Stimulated activated CD4-positive, alpha-beta T cell treated with anti-CD3 and anti-CD28 coated beads, Interleukin-15, amount 100 ng/mL, for 24 hours (primary cell): ENCODE measurements at places on chromosomes 16 and 17.

GRCh38 chr17:42414704-42415409, 8.2 kb downstream of the CAVIN1 start:
- peak; percentile 78 for DNase-seq

GRCh38 chr16:8739989-8740704, 57.3 kb downstream of the TMEM186 start:
- no peak for DNase-seq

DNA sequence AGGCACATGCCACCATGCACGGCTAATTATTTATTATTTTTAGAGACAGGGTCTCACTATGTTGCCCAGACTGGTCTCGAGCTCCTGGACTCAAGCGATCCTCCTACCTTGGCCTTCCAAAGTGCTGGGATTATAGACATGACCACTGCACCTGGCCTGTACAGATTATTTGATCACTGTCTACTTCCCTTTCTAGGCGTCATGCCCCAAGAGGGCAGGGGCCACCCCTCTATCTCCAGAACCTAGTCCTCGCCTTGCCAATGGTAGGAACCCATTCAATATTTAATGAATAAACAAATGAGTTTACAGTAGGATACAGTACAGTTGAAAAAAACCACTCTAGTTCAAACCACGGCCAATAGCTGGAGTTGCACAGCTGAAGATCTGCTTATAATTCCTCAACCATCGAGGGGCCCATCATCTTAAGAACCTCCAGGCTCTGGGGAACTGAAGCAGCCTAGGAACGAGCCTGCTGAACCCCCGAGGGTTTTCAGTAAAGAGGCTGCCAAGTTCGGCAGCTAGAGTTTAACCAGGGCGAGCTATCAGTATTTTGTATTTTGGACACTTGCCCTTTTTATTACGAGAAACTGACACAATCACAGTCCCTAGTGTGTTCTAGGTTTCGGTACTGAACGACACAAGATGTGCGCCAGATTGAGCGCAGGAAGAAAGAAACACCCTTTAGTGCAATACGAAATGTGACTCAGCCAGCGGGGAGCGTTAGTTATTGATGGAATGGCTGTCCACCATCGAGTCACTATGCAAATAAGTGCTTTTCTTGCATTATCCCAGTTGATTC, 14.6 kb downstream of the ADCY9 start:
- DNase-seq: no peak

DNA sequence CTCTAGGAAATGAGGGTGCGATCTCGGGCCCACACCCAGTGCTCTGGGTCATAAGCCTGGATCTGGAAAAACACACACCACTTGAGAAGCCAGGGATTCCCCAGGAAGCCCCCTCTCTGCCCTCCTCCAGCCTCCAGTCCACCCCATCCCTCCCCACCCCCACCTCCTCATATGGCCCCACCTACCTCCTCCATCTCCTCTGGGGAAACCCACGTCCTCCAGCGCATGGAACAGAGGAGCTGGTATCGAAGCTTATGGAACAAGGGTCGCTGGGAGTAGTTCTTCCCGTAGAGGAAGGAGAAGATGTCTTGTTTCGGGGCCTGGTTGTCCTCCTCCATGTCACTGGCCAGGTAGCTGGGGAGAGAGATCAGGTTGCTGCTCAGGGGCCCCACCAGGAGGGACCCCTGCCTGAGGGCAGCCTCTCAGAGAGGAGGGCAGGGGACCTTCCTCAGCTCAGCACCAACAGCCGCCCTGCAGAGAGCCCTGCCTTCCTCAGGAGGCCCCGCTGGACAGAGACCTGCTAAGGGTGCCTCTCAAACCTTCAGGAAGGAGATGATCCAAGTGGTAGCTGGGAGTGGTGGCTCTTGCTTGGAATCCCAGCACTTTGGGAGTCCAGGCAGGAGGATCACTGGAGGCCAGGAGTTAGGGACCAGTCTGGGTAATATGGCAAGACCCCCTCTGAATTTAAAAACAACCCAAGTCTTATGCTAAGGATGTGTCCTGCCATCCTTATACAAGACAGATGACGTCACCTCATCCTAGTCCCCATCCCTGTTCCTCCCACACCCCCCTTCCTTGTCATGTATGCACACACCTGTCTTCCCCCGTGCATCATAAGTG, 5.0 kb downstream of the SPDYE4 start:
- DNase-seq: no peak

GRCh38 chr16:13997933-13998332, 73.2 kb upstream of the MRTFB start:
- no peak for DNase-seq

DNA sequence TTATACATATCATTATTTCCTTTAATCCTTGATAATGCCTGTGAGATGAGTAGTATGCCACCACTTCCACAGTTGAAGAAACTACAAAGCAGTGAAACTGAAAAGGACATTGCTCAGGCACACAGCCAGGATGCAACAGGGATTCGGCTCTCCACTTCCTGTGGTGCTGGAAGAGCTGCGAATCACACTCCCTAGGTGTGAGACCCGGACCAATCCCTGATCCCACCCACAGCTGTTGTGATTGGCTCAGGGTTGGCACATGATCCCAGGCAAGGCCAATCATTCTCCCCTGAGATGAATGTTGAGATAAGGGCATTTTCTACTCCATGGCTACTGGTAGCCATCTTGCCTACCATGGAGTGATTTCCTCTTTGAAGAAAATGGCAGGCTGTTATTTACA, 218.2 kb downstream of the TMEM114 start:
- no peak for DNase-seq

GRCh38 chr17:40347319-40348135, 17.0 kb downstream of the GJD3 start:
- DNase-seq: no peak

- DNase-seq: no peak
Measured at GRCh38 chr16:50719401-50720337, 22.2 kb upstream of the CYLD start.

DNA sequence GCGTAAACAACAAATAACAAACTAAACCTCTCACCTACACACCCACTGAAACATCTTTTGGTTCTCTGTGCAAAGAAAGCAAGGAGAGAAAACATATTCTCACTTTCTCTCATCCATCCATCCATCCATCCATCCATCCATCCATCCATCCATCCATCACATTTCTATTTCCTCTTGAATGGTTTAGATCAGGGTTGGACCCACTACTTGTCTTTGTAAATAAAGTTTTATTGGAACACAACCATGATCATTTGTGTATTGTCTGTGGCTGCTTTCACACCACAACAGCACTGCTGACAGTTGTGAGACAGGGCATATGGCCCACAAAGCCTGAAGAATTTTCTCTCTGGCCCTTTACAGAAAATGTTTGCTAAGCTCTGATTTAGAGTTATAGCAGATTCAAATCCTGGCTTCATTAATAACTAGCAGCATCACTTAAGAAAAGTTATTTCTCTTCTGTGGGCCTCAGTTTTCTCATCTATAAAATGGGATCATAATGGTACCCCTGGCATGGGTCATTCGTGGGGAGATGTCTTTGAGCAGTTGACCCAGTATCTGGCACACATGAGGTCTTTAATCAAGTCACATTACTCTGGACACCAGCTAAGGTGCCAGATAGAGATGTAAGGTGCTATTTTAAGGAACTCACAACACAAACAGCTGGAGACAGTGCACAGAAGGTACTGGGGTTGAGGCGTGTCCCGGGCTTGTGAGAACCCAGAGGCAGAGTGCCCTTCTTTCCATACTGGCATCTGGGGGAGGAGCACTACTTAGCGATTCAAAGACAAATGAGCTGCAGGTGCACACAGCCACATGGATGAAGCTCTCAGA, 146.3 kb downstream of the CMIP start:
- DNase-seq: no peak

GRCh38 chr17:29622337-29623282, at the start of gene CORO6:
Gene CORO6, minus strand, starts transcription at chr17:29622912. Its CDS starts 1,491 bp downstream, at chr17:29621421.
- DNase-seq: peak; percentile 77

- DNase-seq: no peak
Measured at GRCh38 chr17:77507111-77507885, 366.5 kb downstream of the SEC14L1 start.

DNA sequence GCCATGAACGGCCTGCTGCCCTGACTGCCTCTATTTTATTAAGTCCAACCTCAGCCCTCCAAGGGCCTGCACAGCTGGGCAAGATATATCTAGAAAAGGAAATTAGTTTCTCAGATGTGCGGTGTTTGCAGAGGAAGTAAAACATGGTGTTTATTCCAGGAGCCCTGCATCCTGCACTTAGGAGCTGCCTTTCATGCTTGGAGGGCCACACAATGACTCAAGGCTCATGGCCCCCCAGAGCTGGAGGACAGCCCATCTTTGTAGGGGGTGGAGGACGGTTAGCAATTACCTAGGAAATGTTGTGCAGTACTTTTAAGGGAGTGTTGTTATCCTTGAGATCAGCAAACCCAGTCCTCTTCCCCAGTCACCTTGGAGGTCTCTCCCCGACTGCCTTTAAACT, 80.5 kb downstream of the COPRS start:
- DNase-seq: no peak

DNA sequence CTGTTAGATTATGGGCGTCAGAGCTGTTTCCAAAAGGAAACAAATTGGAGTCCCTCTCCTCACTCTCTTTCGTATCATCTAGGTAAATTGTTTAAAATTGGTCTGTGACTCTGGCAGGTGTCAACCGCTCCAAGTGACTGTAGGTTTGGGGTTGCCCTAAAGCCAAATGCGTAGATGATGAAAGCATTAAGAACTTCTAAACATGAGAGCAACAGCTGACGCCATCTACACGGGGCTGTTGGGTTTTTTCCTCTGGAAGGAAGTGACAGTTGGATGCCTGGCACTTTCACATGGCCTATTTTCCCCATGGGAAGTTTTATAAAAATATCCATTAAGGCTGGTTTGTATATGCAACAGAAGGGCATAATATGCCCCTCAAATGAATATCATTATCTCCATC, 215.7 kb upstream of the CACNG5 start:
- no peak for DNase-seq

DNA sequence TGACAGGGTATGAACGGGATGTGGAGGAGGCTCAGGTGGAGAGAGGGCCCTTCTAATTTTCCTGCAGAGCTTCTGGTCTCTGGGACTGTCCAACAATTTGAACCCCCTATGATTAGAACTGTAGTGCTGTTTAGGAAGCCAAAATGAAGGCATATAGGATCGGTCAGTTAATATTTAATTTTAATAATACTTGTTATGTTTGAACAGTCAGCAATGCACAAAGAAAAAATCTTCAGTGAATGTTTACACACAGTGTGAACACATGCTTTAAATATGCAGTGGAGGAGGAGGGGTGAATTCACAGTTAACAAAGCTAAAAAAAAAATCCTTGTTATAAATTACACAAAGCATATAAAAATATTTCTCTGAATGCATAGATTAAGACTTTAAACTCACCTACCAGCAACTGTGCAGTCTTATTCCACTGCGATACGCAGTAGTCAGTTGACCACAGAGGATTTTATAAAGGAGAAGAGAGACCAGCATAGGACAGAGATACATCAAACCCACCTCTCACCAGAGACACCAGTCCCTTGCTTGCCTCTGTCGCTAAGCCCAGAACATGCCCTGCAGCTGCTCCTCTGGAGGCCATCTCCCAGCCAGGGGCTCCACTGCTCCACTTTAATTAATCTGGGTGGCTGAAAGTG, 14.6 kb downstream of the ANKRD40 start:
- no peak for DNase-seq

DNA sequence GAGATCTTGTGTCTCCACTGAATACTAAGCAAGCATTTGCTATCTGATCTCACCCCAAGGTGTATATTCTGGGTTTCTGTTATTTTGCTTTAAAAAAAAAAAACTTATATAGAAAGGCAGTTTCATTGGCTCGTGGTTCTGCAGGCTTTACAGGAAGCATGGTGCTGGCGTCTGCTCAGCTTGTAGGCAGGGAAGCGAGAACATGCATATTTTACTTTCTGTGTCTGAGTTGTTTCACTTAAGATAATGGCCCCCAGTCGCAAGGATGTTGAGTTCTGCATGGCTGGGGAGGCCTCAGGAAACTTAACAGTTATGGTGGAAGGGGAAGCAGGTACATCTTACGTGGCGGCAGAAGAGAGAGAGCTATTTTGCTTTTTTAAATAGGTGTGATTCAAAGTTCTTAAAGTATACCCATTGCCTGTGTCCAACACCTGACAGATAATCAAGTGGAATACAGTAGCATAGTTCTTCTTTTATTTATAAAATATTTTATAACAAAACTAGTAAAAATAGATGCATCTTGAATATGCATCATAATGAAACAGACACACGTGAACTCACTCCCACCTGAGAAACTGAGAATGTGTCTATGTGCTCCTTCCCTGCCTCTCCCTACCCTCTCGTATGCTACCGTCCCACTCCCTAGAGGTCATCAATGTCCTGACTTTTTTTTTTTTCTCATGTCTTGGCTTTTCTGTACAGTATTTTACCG, 15.4 kb upstream of the ARHGAP17 start:
- DNase-seq: peak; percentile 42

GRCh38 chr17:2792366-2793169, 3.7 kb upstream of the RAP1GAP2 start:
- DNase-seq: peak; percentile 73

DNA sequence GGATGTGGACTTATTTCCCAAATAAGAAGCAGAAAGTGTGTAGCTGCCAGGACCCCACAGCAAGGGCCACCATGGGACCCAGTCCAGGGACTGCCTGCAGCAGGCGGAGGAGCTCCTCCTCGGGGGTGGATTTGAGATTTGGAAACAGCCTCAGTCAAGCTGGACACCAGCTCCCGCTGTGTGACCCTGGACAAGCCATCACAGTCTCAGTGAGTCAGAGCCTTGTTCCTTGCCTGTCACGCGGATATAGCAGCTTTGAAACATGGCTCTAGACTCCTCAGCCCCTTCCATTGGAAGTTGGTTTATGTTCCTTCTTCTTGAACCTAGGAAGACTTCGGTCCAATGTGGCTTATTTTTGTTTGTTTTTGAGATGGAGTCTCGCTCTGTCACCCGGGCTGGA, 12.5 kb upstream of the DPEP1 start:
- DNase-seq: no peak

DNA sequence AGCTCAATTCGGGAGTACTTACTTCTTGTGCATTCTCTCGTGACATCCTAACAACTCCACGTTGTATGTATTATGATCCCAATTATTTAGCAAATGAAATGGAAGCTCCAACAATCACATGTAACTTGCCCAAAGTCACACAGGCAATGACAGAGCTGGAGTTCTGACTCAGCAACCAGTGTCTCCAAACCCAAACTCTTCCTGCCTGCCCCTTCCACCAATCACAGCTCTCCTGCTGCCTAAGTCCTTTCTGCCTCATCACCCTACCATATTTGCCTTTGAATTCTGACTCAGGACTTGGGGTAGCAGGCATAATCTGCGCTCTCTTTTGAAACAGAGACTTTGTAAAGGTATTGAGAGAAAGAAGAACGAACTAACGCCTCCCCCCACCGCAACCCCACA, 245.2 kb upstream of the MAF start:
- DNase-seq: no peak

GRCh38 chr16:66996324-66996982, 8.1 kb downstream of the CES4A start:
- DNase-seq: no peak

GRCh38 chr16:8760021-8760420, 37.4 kb downstream of the TMEM186 start:
- no peak for DNase-seq

DNA sequence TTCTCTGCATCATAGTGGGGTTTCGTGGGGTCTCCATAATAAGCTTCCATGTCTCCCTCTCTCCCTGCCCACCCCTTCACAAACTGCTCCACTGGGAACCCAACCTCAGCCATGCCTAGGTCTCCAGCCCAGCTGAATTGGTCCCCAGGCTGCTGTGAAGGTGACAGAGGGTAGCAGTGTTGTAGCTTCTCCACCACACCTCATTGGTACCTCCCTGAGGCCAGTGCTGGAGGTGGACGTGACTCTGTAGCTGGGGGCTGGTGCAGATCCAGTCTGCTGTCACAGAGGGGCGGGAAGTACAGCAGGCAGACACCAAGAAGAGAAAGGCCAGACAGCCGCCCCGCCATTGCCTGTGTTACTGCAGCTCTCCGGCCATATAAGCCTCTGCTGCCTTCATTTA, 82.1 kb downstream of the OR1D5 start:
- DNase-seq: no peak
